ENCODE measurements at places on chromosomes 7 and 10.

DNA sequence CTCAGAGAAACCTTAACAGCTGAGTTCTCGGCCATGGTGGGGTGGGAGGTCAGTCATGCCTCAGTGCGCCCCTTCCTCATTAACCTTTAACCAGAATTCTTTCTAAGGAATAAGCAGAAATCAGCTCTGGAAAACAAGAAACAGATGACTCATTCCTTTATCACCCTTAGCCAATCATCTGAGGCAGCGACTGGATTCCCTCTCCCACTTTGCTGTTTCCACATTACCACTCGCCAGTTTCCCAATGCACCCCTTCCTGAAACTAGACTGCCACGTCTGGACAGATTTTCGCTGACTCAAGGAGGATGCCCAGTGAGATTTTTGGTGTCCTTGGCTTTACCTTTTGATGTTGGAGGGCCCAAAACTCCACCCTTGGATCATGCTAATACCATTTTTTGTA is 223.8 kb downstream of the PLXDC2 start:
- no peak for DNase-seq

GRCh38 chr10:89438525-89438924 is 24.2 kb downstream of the IFIT5 start:
- no peak for DNase-seq

DNA sequence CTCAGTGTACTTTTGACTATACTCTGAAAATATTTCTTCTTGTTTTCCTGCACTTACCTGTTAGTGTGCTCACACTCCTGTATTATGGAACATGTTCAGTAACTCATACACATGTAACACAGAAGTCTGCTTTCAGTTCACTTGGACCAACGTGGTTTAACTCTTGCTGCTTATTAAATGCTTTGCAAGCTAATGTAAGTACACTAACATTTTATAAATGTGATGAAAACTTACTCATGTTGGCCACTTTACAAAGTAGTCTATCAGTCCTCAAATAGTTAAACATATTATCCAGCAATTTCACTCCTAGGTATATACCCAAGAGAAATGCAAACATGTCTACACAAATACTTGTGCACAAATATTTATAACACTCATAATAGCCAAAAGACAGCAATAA is 98.4 kb downstream of the UBE2H start:
- DNase-seq, result no peak

DNA sequence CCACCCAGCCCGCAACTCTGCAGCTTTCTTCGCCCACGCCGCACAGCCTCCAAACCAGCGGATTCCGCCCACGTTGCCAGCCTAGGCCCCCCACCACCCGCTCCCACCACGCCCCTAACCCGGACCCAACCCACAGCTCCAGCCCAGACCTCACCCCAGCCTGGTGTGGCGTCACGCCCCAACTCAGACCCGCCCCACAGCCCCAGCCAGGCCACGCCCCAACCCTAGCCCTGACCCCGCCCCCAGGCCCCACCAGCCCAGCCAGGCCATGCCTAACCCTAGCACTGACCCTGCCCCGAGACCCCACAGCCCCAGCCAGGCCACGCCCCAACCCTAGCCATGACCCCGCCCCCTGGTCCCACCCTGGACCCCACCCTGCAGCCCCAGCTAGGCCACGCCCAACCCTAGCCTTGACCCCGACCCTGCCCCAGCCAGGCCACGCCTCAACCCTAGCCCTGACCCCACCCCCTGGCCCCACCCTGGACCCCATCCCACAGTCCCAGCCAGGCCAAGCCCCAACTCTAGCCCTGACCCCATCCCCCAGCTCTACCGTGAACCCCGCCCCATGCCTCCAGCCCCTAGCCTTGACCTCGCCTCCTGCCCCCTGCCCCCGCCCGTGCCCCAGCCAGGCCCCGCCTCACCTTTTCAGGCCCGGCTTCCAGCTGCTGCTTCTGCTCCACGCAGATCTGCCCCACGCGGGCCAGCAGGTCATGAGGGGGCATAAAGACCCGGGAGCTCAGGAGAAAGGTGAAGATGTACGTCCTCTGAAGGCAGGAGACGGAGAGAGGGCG is 64.0 kb downstream of the RASGEF1A start:
- DNase-seq, result no peak

- no peak for DNase-seq
Measured at GRCh38 chr7:16982640-16983350, 101.0 kb upstream of the AGR3 start.

- DNase-seq, result no peak
Measured at GRCh38 chr7:20797042-20797461, 10.4 kb upstream of the SP8 start.

- DNase-seq, result no peak
Measured at GRCh38 chr7:153190452-153190851, 430.9 kb downstream of the ACTR3B start.

DNA sequence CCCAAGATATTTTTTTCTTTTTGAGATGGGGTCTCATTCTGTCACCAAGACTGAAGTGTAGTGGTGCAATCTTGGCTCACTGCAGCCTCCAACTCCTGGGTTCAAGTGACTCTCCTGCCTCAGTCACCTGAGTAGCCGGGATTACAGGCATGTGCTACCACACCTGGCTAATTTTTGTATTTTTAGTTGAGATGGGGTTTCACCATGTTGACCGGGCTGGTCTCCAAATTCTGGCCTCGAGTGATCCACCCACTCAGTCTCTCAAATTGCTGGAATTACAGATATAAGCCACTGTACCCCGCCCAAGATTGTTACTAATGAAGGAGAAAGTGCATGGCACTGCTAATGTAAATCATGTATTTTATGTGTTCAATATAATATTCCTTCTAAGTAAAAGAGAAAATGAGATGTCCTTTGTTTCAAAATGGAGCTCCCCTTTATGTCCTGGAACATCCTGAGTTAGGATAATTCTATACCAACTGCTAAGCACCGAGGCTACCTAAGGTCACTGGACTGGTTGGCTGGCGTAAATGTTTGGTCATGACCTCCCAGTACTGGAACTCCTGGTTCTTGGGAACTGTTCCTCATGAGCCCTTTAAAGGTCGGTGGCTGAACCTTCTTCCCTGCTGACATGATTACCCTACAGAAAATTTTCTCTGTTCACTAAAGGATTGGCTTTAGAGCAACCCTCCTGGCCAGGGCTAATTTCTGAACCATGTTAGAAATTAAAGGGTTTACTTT is 59.9 kb downstream of the SLC16A9 start:
- no peak for DNase-seq

- no peak for DNase-seq
Measured at GRCh38 chr7:9407816-9408215, 974.4 kb downstream of the NXPH1 start.

- no peak for DNase-seq
Measured at GRCh38 chr7:3710122-3710521, 409.1 kb downstream of the SDK1 start.

GRCh38 chr7:106050002-106050745 is 61.9 kb downstream of the SYPL1 start:
- no peak for DNase-seq

DNA sequence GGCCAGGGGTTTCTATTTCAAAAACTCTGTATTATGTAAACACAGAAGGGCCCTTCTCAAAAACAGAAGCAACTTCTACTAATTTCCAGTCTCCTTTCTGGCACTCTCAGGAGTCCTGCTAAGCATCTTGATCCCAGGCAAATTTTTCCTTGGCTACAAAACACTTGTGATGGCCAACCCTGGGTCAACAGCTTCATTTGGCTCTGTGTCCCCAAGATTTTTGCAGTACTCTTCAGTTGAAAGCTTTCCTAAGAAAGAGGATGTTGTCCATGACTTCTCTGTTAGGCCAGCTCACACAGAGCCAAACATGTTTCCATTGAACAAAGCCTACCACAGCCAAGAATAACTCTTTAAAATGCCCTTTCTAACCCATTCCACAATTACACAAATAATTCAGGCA is 99.0 kb upstream of the EGR2 start:
- no peak for DNase-seq

DNA sequence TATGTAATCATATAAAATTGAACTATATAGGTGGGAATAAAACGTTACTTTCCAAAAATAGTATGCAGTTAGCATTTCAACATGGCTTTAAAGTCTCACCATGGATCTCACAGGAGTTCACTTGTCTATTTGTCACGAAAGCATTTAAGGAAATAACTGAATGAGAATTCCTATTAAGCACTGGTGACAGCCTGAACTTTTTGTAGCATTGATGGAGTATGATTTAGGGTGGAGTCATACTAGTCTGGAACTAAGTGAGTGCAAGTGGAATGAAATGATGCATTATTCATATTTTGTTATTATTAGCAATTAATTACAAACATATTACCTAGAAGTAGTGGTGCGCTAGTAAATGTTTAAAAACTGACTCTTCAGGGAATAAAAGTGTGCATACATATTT is 26.0 kb upstream of the HIBADH start:
- DNase-seq, result no peak

DNA sequence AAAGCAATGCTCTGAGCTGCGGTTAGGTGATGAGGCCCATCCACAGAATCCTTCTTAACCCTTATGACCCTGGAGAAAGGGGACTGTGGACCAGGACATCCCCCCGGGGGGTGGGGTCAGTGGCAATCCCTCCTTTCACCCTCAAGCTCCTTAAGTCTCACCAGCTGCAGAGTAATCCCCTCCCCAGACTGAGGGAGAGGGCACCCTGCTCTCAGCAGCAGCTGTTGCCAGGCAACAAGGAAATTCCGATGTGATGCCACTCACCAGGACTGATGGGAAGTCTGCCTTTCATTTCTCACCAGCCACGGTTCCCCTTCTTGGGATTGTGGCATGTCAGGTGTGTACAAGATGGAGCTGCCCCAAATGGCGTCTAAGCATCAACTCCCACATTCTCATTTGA is 129.6 kb downstream of the DOCK1 start:
- DNase-seq, result no peak

DNA sequence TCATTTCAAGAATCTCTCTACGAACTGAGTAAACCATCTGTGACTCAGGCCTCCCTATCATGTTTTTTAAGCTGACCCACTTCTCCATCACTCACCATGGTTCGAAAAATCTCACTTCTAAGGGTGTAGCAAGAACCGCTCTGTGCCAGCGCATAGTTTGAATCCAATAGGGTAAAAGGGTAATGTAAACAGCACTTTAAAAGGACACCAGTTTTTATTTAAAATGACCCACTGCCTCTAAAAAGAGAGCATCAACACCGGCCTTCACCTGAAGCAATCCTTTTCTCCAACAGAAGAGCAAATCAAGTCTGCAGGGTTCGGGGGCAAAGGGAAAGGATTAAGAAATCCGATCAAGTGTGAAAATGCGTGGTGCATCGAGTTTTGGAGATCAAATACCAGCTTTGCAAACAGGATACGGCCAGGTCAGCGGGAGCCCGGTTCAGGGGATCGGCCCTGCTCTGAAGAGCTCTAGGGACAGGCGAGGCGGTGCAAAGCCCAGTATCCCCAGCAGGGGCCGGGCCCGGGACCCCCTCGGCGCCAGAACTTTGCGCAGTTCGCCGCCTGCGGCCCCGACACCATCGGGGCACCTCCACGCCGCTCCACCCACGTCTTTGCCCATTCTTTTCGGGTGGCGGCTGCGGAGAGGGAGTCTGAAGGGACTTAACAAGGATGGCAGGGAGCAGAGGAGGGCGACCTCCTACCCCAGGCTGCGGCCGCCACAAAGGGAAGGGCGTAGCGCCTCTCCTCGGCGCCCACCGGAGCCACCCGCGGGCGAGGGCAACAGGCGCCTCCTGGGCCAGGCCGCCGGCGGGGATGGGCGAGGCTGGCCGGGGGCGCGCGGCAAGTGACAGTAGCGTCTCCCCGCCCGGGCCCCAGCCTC is 842 bp downstream of the NMT2 start:
- DNase-seq, result no peak

DNA sequence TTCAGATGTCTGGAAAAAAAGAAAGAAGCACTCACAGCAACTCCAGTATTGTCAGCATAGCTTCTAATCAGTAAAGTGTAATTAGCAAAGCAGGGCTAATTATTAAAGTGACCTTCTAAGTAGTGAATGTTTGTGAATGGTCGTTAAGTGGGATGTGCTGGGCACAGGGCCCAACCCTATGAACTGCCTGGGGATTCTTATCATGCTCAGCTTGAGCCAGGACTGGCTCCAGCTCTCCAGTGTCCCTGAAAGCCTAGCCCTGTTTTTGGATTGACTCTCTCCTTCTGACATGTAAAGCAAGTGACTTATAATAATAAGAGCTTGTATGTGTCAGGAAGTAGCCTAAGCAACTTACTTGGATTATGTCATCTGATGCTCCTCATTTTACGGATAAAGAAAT is 9.5 kb upstream of the TBX20 start:
- DNase-seq, result no peak

- DNase-seq, result no peak
Measured at GRCh38 chr10:71635251-71635866, 84.2 kb downstream of the C10orf105 start.

DNA sequence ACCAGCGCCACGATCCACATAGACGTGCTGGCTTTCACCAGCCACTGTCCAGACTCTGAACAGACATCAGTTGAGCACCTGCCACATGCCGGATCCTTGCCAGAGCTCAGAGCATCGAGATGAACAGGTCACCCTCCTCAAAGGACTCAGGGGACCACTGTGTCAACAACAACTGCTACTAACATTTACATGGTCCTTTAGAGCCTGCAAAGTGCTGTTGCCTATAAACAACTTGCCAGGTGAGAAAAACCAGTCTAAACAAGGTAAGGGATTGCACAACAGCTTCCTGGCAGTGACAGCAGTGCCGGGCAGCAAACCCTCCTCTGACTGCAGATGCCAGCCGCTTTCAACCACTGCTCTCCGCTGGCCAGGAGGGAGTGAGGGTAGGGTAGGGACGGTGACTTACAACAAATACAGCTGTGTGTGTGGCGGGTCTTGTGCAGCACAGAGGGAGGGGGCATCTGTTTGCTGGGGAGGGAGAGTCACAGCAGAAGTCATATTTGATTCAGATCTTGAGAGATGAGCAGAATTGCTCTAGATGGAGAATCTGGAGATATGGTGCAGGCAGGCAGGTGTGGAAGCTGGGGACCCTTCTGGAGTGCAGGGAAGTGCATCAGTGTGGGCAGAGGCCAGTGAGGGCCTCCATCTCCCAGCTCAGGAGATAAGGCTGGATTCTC is 32.8 kb upstream of the RHEB start:
- no peak for DNase-seq

- DNase-seq, result no peak
Measured at GRCh38 chr7:152336754-152337368, 98.9 kb downstream of the KMT2C start.

DNA sequence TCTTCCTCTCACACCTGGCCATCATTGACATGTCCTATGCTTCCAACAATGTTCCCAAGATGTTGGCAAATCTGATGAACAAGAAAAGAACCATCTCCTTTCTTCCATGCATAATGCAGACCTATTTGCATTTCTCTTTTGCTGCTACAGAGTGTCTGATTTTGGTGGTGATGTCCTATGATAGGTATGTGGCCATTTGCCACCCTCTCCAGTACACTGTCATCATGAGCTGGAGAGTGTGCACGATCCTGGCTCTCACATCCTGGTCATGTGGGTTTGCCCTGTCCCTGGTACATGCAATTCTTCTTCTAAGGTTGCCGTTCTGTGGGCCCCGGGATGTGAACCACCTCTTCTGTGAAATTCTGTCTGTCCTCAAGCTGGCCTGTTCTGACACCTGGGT is 19.2 kb downstream of the OR2A14 start:
- no peak for DNase-seq

DNA sequence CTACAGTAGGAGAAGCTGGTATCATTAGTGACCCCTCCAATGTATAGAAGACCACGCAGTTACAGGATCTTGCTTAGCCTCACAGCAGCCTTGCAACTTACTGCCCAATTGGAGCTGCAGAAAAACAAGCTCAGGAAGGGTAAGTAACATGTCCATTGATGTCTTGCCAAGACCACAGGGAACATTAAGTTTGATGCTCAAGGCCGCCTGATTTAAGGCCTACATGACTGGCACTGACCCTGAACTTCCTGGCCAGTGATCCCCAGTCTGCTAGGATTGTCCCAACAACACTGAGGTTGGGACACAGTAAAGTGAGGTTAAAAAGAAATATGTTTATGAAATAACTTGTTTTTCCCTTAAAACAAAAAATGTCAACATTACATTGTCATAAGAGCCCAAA is 6.8 kb upstream of the GDF2 start:
- no peak for DNase-seq
